Kidney capillary endothelial cell (primary cell): ENCODE measurements at places on chromosomes 13 and 19.

- peak; percentile 66 for DNase-seq
Measured at GRCh38 chr19:58544591-58545285, 874 bp downstream of the TRIM28 start.

DNA sequence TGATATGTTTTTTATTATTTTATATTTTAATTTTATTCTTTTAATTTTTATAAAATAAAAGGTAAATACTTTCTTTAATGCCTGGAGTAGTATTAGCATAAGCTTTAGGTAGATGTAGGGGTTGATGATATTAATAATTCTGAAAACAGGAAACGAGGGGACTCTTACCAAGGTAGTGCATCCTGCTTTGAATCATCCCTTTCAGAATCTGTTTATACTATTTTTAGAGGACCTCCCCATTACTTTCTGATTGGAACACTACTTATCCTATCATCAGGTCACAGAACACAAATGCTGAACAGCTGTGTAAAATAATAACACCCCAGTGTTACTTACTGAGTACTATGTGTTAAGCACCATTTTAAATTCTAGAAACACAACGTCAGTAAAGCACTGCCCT, 27.3 kb downstream of the COG6 start:
- DNase-seq, result no peak

DNA sequence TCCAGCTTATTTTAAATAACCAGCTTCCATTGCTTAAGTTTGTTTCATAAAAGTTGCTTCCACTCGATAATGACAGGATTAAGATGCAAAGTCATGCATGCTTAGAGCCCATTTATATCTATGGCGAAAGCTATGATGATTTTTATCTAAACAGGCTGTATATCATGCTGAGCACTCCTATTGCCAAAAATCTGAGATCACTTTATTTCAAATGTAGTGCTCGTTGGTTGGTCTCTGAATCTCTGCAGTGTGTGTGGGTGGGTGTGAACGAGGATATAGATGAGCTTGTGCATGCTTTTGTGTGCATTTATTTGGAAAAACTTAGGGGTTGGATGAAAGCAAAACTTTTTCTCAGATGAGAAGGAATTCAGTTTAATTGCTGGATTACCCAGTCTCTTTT, 27.0 kb upstream of the ARGLU1 start:
- DNase-seq, result no peak

DNA sequence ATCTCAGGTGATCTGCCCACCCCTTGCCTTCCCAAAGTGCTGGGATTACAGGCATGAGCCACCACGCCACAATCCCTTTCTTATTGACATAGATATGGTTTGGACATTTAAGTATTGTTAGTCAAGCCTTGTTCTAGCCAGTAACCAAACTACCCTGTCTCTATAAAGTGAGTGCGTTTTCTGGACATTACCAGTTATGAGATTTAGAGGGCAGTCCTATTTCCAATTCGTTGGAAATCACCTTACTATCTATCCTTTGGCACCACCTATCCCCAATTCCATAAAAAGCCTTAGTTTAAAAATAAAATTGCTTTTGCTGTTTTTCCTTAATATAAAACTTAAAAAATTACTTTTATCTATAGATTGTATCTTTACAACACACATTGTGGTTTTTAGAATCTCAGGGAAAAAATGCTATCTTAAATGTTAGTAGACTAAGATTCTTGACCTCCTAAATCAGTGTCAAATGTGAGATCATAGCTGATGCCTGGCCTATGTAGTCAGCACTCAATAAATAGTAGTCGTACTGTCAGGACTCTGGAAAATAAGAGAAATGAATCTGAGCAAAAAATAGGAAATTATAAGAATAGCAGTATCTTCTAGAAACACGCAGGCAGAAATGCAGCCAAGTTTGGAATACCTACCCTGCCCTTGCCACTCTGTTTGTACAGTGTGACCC, 57.0 kb downstream of the NUFIP1 start:
- no peak for DNase-seq

DNA sequence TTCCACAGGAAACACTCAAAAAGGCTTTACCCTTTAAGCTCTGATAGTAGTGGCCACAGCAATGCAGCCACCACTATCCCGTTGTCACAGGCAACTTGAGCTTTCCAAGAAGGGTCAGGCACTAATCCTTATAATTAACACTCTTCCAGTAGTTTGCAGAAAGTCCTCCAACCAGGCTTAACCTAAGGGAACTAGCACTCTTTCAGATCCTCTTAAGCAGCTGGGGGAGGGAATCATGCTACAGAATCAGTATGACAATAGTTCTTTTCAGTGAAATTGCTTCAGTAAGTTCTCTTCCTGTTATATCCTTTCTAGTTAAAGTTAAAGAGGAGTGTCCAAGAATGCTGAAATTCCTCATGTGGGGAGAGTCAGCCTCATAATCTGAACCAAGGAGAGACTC, 82.2 kb downstream of the TNFSF11 start:
- no peak for DNase-seq

DNA sequence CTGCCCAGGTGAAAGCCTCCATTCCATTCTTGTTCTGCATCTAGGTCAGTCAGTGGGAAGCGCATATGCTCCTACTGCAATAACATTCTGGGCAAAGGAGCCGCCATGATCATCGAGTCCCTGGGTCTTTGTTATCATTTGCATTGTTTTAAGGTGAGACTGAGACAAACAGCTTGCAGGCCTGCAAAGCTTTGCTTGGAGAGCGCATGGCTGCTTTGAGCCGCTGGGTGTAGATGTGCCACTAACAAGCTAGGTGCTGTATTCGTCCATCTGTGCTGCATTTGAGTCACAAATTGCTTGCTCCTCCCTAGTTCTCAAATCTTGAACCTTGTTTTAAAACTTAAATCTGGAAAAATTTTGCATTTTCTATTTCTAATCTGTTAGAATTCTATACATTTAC, 219.1 kb downstream of the LMO7 start:
- no peak for DNase-seq

DNA sequence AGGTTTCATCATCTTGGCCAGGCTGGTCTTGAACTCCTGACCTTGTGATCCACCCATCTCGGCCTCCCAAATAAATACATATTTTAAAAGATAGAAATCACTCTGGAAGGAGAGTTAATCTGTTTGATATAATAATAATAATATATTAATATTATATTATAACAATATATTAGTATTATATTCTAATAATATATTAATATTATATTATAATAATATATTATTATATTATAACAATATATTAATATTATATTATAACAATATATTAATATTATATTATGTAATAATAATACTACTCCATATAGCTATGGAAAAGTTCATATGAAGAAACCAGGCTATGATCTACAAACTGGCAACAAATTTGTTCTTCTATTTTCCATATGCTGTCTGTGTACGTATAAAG, 16.8 kb downstream of the HPN start:
- DNase-seq, result no peak

- DNase-seq, result peak; percentile 33
Measured at GRCh38 chr13:44230736-44231135, 142.9 kb upstream of the SERP2 start.

GRCh38 chr13:46926916-46927590, 30.2 kb upstream of the HTR2A start:
- no peak for DNase-seq

DNA sequence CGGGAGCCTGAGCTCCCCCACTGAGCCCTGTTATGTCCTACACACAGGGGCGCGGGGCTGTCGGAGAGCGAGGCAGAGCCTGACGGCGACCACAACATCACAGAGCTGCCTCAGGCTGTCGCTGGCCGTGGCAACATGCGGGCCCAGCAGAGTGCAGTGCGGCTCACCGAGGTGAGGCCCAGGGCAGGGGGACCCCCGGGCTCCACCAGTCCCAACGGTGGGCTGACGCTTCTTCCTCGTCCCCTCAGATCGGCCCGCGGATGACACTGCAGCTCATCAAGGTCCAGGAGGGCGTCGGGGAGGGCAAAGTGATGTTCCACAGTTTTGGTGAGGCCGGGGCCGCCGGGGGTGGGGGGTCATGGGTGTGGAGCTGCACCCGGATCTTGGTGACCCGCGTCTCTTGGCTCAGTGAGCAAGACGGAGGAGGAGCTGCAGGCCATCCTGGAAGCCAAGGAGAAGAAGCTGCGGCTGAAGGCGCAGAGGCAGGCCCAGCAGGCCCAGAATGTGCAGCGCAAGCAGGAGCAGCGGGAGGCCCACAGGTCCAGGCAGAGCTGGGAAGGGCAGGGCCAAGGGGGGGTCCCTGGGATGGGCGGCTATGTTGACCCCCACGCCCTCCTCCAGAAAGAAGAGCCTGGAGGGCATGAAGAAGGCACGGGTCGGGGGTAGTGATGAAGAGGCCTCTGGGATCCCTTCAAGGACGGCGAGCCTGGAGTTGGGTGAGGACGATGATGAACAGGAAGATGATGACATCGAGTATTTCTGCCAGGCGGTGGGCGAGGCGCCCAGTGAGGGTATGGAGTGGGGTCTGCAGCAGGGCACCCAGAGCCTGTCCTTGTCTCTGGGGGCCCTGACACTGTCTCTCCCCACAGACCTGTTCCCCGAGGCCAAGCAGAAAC, 1.2 kb upstream of the P2RY11 start:
- DNase-seq, result no peak

GRCh38 chr13:57704031-57704430, 72.5 kb downstream of the PCDH17 start:
- DNase-seq, result no peak

- no peak for DNase-seq
Measured at GRCh38 chr13:49494645-49495044, 1.1 kb upstream of the PHF11 start.

DNA sequence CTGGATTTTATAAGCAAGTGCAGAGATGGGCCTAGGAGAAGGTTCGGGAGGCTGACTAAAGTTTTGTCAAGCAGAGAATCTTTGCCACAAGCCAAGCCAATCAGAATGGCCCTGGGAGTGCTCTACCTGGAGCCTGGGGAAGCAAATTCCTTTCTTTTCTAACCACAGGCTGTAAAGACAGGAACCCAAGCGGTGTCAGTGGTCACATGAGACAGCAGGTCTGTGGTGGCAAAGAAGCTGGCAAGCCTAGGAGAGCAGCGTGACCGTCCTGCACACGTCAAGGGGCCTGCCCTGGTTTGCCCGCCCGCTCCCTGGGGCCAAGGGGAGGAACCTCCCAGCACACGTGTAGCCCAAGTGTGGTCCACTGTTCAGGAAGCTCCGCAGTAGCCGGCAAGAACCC, 90.8 kb downstream of the IPO5 start:
- no peak for DNase-seq

DNA sequence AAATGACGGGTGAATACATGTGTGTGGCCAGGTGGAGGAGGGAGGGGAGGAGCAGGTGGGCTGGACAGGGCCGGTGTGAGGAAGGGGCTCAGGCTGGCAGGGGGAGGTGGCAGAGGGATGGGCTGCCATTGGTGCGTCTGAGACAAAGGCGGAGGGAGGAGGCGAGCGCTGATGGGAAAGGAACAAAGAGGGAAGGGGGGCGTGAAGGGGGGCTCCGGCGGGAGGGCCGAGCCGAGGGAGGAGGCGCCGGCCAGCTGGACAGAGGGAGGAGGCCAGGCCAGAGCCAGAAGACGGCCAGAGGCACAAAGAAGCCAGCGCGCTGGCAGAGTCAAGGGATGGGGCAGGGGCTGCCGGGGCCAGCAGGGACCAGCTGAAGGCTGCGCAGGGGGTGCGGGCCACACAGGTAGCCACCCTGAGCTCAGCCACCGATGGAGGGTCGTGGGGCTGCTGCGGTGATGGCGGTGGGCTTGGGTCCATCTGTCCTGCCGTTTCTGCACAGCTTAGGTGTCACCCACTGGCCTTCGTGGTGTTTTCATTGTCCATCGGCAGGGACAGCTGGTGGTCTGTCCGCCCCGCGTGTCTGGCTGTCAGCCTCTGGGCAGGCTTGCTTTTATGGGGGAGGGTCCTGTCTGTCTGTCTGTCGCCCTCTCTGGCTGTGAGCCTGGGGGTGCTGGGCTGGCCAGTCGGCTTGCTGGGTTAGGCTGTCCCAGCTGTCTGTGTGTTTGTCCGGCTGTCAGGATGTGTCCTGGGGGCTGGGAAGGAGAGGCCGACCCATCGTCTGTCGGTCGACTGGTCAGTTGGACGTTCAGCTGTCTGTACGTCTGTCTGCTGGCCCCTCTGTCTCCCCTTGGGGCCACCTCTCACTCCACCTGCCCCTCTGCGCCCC, 2.2 kb downstream of the APC2 start:
- DNase-seq, result no peak

DNA sequence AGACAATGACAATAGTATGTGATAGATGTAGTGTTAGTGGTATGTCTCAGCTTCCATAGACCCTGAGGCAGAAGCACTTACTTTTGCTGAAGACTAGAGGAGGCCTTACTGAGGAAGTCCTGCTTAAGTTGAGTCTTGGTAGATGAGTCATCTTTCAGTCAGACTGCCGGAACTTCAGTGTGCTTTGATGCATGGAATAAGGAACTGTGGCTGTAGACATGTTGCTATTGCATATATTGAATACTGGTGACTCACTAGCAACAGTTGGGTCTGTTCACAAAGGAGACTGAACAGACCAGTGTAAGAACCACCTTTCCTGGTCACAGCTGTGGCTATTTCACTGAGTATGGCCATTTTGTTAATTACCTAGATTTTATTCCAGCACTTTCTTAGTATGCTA, 1000.6 kb downstream of the OLFM4 start:
- no peak for DNase-seq

- no peak for DNase-seq
Measured at GRCh38 chr13:53141336-53141735, 112.7 kb downstream of the OLFM4 start.

GRCh38 chr19:6233056-6233826, 46.5 kb downstream of the MLLT1 start:
- no peak for DNase-seq

GRCh38 chr19:2491130-2491801, 15.3 kb downstream of the GADD45B start:
- peak; percentile 88 for DNase-seq

DNA sequence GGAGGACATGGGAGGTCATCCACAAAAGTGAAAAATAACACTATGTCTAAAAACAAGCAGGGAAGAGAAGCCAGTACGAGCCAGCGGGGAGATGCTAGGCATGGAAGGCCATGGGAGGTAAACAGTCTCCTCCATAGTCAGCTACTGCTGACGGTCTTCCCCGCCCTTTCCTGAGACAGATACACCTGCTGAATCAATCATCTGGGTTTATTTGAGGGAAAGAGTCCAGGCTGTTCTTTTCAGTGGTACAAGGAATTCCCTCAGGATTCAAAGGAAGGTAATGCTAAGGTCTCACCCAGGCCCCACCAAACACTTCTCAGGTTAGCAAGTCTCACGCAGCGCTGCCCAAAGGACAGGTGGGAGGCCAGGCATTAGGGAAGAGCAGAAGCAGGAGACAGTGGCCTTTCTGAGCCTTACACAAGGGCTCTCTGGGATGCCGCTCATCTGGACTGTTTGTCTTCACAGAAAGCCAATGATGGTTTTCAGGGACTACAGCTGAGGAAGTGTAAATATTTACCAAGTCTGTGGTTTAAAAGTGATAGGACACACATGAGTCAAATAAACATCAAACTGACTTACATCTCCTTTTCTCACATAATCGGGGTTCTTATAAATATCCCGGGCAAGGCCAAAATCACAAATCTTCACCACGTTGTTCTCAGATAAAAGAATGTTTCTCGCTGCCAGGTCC, 173.9 kb downstream of the FLT1 start:
- DNase-seq, result no peak

- DNase-seq, result no peak
Measured at GRCh38 chr13:31722673-31723072, 16.7 kb upstream of the RXFP2 start.
